ENCODE measurements at places on chromosomes 7 and 10.

GRCh38 chr10:89352802-89353201, 25.0 kb downstream of the IFIT3 start:
- no peak for DNase-seq

DNA sequence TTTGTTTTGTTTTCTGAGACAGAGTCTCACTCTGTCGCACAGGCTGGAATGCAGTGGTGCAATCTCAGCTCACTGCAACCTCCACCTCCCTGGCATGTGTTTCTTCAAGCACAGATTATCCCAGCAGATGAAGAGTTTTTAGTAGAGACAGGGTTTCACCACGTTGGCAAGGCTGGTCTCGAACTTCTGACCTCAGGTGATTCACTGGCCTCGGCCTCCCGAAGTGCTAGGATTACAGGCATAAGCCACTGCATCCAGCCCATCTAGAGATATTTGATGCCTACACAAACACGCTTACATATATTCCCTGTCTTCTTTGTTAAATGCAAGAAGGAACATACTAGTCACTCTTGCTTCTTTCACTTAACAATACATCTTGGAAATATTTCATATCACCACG, 5.9 kb upstream of the PTF1A start:
- no peak for DNase-seq

DNA sequence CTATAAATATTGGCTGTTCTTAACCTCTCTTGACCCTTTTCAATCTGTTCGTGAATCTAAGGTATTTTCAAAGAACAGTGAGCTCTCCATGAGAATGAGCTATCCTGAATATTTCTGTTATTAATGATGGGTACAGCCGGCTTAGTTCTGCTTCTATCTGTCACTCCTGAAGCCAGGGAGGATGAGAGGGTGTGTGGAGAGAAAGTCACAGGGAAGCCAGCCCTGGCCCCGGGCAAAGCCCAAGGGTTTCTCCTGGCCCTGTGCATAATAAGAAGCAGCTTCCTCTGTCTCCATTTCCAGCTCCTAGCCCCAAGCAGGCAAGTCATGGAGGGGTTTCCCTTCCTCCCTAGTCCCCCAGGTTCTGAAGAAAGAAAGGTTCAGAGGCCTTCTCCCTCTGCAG, 151.1 kb downstream of the KCNMA1 start:
- DNase-seq = no peak

GRCh38 chr7:72017756-72018155, 394.4 kb downstream of the CALN1 start:
- DNase-seq = no peak

GRCh38 chr10:69464401-69464800, 13.1 kb downstream of the TSPAN15 start:
- no peak for DNase-seq

Data from AG08395 (cell line).